ENCODE measurements at places on chromosomes 13 and 19.

DNA sequence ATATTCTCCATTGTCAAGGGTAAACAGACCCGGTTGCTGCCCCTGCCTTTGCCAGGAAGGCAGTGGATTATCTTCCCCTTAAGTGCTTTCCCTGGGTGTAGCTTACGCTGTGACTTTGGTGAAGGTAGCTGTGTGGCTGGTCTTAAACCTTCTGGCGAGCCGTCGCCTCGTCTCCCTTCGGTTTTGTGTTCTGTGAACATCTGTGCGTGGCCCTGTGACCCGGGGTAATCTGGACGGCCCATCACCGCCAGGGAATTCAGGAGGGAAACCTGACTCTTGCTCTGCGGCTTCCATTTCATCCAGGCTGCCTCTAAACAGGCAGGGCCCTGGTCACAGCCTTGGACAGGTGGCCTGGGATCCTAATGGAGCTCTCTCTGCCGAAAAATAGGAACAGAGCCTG, 78.7 kb downstream of the SHISA2 start:
- no peak for DNase-seq

DNA sequence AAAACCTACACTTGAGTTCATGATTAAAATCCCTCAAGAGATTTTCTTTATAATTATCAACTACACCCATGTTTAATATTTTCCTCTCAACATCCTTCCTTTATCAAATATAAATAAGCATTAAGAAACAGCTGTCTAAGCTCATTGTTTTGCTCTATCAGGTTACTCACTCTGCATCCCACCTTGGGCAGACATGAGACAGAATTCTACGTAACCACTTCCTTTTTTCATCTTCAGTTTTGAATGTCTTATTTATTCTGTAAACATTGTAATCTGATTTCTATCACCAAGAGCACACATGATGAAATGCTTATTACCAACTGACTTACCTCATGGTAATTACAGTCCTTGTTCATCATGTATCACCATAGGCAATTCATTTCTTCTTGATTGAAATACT, 1256.6 kb upstream of the ATXN8OS start:
- no peak for DNase-seq

DNA sequence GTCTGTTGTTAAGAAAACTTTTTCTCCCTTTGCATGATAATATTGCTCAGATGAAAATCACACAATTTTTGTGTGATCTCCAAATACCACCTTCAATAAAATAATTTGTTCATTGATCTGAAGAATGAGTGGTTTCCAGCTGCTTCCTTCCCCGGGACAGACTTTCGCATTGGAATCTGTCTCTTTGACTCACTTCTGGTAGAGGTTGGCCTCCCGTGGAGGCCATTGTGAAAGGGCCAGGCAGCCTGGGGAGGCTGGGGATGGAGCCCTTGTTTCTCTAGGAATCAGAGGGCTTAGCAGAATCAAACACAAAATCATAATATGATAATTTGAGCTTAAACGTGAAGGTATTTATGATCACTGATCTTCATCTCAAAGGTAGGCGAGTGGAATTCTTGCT, 135.0 kb upstream of the ZNF536 start:
- no peak for DNase-seq

GRCh38 chr19:49701271-49701786, 10.4 kb downstream of the CPT1C start:
- no peak for DNase-seq

DNA sequence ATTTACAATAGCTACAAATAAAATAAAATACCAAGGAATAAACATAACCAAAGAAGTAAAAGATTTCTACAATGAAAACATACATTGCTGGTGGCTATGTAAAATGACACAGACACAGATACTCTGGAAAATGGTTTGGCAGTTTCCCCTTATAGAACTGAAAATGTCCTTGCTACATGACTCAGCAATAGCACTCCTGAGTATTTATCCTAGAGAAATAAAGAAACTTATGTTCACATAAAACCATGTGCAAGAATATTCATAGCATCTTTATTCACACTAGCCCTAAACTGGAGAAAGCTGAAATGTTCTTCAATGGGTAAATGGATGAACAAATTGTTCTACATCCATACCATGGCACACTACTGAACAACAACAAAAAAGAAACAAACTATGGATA, 100.2 kb upstream of the RFC3 start:
- no peak for DNase-seq

DNA sequence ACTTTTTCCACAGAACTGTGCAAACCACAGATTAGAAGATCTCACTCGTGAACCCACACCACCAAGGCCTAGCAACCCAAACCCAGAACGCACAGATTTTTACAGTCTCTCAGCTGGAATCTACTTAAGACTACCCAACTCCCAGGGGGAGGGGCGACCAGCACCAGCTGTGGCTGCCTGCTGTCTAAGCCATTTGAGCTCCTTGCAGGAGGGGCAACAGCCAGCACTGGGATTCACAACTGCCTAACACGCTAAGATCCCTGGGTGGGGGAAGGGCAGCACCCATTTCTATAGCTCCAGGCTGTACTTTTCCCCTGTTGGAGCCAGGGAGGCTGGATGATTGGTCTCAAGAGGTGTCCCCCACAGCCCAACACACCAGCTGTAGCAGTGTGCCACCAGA, 368.8 kb downstream of the SUCLA2 start:
- DNase-seq, result no peak

GRCh38 chr19:7993560-7993959, 11.9 kb downstream of the ELAVL1 start:
- DNase-seq, result no peak

GRCh38 chr13:110685305-110686020, 20.5 kb downstream of the CARS2 start:
- peak; percentile 49 for DNase-seq

- no peak for DNase-seq
Measured at GRCh38 chr13:57682128-57682716, 50.7 kb downstream of the PCDH17 start.

DNA sequence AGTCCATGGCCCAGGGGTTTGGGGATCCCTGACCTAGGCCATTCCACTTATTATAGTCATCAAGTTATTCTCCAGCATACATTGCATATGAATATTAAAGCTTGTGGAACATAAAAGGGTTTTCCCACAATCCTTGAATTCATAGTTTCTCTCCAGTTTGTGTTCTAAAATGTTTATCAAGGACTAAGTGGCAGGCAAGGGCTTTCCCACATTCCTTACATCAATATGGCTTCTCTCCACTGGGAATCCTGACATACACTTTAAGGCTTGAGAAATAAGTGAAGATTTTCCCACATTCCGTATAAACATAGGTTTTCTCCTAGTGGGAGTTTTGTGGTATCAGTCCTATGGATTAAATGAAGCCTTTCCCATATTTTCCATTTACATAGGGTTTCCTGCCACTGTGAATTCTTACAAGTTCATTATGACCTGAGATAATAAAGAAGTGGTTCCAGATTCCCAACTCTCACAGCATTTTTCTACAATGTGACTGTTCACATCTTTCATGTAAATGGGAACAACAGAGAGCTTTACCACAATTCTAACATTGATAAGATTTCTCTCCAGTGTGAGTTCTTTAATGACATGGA, 14.5 kb downstream of the ZNF426 start:
- no peak for DNase-seq

GRCh38 chr13:113224486-113224885, 15.1 kb downstream of the CUL4A start:
- DNase-seq, result no peak

DNA sequence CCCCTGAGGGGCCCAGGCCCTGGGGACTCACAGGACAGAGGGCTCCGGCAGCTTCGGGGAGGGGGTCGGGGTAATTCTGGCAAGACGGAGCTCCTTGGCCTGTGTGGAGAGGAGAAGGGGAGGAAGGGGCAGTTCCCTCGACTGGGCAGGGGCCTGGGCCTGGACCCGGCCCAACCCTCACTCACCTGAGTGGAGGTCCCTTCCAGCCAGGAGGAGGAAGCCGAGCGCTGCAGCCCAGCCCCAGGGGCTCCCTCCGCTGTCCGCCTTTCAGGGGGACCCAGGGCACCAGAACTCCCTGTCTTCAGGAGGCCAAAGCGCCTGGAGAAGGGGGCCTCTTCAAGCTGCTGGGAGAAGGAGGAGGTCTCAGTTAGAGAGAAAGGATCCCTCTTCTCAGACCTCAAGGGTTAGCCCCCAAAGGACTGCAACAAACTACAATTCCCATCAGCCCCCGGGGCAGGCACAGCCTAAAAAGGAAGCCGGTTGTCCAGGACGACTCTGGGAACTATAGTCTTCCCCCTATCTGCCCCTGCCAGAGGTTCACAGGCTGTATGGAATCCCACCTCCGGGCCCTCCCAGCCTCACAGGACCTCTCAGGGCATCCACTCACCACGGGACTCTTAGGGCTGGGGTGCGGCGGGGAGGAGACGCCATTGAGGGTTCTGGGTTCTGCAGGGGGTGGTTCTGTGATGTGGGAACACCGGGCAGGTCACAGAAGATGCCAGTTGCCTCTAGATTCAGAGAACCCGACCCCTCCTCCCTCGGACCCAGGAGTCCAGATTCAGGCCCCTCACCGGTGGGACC, 19.8 kb downstream of the EPS8L1 start:
- no peak for DNase-seq

GRCh38 chr19:58560007-58560887, 1.8 kb upstream of the UBE2M start:
- no peak for DNase-seq

DNA sequence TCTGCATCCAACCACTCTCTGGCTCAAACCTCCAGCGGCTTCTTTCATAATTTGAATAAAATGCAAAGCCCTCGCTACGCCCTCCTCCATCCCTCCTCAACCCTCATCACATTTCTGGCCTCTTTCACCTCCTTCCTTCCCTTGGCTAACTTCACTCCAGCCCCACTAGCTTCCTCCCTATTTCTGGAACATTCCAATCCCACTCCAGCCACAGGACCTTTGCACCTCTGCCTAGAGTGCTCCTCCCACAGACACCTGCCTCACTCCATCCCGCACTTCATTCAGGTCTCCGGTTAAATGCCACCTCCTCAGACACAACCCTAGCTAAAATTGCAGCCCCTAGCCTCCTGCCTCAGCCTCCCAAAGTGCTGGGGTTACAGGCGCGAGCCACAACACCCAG, 7.9 kb upstream of the DPF1 start:
- DNase-seq, result no peak

DNA sequence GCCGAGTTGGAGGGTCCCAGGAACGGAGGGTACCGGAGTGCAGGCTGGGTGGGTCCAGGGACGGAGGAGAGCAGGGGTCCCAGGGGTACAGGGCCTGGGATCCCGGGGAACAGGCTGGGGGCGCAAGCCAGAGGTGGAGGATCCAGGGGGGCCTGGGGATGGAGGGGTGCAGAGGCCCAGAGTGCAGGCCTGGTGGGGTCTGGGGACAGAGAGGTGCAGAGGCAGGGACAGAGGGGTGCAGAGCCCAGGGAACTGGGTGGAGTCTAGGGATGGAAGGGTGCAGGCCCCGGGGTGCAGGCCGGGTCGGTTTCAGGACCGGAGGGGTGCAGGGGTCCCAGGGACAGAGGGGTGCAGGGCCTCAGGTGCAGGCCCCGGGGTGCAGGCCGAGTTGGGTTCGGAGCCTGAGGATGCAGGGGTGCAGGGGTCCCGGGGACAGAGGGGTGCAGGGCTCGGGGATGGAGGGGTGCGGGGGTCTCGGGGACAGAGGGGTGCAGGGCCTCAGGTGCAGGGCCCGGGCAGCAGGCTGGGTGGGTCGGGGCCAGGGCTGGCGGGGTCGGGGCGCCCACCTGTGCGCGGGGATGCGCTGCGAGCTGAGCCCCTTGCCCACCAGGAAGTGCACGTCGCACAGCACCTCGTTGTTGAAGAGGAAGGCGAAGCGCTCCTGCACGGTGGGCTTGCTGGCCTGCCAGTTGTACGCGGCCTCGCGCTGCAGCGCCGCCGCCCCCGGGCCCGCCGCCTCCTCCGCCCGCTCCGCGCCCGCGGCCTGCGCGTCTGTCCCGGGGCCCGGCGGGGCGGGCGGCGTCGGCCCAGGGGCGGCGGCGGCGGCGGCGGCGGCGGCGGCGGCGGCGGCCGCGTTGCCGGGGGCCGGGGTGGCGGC, 545 bp downstream of the BTBD2 start:
- DNase-seq, result no peak

GRCh38 chr13:105340061-105340606, 1195.3 kb downstream of the EFNB2 start:
- no peak for DNase-seq

- no peak for DNase-seq
Measured at GRCh38 chr13:91042870-91043269, 304.6 kb upstream of the MIR17HG start.

GRCh38 chr19:48186541-48186991, 16.1 kb downstream of the ZSWIM9 start:
- DNase-seq, result no peak
